ENCODE measurements at places on chromosomes 16 and 17.

GRCh38 chr17:76281573-76282371, 16.6 kb downstream of the UBALD2 start:
- no peak for DNase-seq

DNA sequence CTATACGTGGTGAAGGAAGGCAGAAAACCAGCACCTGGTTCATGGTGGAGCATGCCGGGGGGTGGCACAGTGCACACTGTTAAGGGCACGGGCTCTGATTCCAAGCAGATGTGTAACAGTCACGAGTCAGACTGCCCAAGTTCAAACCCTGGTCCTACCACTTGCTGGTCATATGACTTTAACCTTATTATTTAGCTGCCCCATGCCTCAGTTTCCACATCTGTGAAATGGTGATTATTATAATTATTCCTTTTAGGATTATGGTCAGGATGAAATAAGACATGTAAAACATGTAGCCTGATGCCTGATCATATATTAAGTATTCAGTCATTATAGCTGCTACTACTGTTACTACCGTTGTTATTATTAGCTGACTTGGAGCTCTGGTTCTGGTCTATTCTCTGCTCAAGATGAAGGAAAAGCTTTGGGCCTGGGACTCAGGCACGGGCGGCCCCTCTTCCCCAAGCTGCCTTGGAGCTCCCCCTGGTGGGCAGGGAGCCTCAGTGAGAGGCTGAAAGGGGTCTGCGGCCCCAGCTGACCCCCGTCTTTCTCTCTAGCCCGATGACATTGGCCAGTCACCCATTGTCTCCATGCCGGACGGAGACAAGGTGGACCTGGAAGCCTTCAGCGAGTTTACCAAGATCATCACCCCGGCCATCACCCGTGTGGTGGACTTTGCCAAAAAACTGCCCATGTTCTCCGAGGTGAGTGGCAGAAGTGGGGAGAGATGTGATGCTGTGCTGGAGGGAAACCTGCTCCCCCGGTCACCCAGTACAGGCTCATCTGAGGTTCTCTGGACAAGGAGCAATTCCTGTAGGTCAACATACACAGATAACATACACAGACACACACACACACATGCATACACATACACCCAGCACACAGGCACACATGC, 14.0 kb downstream of the NR1D1 start:
- DNase-seq: peak; percentile 80

DNA sequence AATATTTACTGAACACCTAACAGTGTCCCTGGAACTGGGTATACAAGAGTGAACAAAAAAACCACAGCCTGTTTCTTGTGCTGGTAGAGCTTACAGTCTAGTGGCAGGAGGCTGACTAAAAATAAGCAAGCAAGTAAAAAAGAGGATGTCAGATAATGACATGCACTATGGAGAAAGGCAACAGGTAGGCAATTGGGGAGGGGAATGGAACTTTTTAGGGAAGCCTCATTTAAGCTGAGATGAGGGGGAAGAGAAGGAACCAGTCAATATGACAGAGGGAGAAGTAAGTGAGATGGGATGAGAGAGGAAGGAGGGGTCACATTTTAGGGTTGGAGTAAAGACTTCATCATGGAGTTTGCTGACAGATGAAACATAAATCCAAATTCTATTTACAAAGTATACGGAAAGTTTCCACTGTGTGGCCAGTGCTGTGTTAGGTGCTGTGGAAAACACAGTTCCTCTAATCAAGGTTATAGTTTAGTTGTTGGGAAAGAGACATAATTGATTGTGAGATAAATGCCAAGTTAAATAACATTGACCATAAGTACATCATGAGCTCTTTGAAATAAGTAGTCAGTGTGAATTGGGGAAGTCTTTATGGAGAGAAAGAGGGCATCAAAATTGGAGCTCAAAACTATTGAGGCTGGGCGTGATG, 251.4 kb downstream of the FTO start:
- DNase-seq: no peak

DNA sequence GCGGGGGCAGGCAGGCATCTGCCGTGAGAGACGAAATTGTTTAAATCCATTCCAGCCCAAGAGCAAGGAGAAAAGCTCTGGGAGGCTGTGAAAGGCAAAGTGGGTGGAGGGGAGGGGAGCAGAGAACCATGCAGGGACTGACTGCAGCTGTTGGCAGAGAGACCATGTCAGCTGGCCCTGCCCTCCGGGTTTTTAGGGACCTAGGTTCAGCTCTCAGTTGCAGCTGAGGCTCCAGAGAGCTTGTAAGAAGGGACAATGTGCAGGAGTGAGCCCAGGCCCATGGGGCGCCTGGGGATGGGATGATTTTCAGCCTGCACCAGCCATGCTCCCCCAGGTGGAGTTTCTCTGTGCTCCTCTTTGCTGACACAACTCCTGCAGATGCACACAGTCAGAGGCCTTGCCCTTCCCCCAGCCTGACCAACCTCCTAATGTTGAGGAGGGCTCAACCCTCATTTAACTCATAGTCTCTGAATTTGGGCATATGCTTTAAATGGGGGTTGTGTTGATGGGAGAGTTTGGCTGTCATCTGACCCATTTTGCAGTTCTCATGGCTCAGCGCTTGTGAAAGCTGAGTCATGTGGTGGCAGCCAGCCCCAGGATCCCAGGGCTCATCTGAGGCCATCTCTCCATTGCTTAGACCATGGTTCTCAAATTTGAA, 70.9 kb downstream of the PLXDC1 start:
- DNase-seq: no peak

DNA sequence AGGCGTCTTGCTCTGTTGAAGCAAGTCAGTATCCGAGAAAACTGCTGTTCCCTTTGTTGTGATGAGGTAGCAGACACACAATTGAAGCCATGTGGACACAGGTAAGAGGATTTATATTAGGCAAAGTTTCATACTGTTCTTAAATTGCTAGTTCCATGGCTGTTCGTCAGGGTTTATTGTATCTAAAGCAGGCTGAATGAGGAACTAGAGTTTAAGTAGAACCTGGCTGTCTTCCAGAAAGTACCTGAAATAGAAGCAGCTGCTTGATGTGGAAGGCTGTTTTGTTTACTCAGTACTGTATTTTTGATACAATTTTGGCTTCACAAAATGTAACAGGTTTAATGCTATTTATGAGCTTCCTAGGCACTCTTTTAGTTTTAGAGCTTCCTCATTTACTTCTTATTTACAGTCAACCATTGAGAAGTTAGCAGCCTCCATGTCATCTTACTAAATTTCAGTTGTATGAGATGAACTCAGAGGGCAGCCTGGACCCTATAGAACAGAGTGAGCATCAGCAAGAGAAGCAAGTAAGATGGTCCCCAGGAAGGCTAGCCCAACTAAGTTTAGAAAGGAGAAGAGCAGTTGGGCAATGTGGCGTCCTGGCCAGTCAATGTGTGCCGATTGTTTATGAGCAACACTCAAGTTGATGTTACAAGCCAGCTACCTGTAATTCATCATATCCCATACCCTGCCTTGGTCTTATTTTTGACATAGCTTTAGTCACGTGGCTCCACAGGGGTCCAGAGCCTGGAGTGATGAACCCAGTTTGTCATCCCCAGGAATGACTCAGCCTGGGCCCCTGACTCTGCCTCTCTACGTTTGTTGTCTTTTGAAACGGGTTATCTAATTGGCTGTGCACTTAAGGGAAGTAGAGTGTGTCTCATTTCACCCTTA, 9.7 kb upstream of the ARL2BP start:
- no peak for DNase-seq

DNA sequence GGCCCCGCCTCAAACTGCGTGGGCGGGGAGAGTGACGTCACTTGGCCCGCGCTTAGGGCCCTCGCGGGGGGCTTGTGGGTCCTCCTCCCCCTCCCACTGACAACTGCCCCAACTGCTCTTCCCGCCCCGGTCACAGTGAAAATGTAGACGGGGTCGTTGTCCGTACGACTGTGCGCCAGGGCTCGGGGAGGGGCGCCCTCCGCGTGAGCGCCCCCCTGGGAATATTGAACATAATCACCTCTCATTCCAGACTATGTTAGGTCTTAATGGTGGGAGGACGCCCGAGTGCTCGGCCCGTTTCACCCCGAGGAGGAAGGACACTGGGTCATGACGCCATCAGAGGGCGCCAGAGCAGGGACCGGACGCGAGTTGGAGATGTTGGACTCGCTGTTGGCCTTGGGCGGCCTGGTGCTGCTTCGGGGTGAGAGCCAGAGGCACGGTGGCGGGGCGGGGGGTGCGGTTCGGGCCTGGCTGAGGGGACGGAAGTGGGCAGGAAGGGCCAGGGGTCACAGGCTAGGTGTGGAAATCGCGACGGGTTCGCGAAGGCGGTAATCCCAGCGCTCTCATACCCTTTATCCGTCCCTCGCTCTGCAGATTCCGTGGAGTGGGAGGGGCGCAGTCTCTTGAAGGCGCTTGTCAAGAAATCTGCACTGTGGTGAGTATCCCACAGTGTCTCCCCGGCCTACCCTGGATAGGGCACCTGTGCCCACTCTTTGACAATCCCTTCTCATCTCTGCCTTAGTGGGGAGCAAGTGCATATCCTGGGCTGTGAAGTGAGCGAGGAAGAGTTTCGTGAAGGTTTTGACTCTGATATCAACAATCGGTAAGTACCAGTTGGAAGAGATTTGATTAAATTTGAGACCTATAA, at the start of gene ELP5:
Gene ELP5 (plus strand): TSS at position 40 of the 868 bp plus-strand sequence. CDS start 336 bp downstream, at position 376.
- DNase-seq: peak; percentile 89

- DNase-seq: no peak
Observed at GRCh38 chr17:8922928-8923327, 42.6 kb downstream of the PIK3R5 start.

DNA sequence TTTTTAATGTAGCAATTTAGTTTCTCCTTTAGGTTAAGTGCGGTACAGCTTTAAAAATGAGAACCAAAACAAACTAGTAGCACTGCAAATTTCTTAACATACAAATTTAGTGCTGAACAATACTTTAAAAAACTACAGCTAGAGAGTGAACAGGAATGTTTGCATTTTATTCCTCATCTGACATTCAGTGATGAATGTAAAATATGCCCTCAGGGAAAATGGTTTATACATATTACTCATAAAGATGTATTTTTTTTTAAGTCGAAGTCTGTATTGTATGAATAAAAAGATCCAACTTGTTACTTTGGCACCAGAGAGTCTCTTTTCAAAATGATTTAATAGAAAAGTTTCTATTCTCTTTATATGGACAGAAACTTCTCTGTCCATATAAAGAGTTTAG, 96.8 kb downstream of the BRIP1 start:
- DNase-seq: no peak

DNA sequence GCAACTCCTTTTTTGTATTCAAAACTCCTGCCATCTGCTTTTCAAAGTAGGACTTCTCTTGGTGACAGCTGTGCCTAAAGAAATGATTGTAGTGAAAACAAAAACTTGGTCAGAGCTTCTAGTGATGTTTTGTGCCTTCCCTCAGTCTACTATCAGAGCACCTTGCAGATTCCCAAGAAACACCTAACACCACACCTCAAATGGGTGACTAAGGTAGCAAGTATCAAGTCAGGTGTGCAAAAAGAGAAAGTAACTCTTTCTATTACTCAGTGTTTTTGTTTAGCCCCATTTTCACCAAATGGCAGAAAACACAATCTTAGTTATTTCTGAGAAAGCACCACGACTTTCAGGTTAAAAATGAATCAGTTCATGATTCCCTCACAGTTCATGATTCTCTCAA, 2.0 kb upstream of the PMFBP1 start:
- no peak for DNase-seq

DNA sequence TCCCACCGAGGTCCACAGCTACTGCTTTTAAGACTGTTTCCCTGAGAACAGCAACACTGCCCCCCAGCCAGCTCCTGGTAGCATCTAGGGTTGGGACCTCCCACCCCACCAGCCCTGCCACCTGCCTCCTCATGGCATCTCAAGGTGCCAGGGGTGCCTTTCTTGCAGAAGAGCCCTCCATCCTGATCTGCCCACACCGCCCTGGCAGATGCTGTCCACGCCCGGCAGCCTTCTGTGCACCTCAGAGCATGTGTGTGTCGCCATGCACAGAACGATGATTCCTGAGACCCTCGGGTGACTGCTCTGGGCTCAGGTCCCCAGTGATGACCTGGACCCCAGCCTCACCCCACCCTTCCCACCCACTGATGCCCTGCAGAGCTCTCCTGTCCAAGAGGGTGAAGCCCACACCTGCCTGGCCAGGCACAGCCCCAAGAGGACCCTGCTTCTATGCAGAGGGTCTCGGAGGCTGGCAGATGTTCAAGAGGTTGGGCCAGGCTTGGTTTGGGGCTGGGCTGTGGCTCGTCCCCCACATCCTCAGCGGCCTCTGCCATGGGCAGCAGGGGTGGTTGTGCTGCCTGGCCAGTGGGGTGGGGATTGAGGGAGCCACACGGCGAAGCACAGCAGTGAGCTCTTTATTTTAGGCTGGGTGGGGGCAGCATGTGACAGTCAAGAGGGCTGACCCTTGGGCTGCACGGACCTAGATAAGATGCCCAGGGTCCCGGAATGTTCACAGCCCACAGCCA, 5.2 kb upstream of the SPATA2L start:
- DNase-seq: no peak

DNA sequence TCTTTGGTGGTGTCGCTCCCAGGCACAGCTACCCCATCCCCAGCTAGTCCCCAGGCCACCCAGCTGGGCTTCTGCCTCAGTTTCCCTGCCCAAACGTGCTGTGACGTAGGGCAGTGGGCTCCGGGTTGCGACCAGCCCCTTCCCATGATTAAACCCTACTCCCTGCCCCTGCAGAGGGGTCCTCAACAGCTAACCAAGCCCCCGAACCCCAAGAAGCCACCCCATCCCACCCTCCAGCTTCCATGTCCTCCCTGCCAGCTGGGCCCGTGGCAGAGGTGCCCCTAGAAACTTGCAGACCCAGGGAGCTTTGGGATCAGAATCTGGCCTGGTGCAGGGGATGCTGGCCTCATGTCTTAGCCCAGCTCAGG, 879 bp upstream of the NTN3 start:
- no peak for DNase-seq

DNA sequence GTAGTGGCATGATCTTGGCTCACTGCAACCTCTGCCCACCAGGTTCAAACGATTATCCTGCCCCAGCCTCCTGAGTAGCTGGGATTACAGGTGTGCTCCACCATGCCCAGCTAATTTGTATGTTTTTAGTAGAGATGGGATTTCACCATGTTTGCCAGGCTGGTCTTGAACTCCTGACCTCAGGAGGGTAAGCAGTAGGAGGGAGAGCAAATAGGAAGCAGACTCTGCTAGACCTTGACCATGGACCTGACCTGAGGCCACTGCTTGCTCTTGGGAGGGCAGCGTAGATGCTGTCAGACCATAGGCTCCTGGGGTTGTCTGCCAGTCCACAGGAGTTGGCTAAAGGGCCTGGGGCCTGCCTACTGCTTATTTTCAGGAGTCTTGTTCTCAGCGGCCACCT, 28.6 kb downstream of the AKAP1 start:
- no peak for DNase-seq

- DNase-seq: no peak
Observed at GRCh38 chr17:6636105-6636504, 4.4 kb downstream of the KIAA0753 start.
